T-helper 2 cell (primary cell): ENCODE measurements at places on chromosomes 6 and 20.

- no peak for DNase-seq
Measured at GRCh38 chr6:140059947-140060346, 685.5 kb upstream of the CITED2 start.

- no peak for DNase-seq
Measured at GRCh38 chr6:49519660-49520059, 19.9 kb downstream of the GLYATL3 start.

- DNase-seq, result no peak
Measured at GRCh38 chr20:15185913-15186312, 848.5 kb upstream of the FLRT3 start.

DNA sequence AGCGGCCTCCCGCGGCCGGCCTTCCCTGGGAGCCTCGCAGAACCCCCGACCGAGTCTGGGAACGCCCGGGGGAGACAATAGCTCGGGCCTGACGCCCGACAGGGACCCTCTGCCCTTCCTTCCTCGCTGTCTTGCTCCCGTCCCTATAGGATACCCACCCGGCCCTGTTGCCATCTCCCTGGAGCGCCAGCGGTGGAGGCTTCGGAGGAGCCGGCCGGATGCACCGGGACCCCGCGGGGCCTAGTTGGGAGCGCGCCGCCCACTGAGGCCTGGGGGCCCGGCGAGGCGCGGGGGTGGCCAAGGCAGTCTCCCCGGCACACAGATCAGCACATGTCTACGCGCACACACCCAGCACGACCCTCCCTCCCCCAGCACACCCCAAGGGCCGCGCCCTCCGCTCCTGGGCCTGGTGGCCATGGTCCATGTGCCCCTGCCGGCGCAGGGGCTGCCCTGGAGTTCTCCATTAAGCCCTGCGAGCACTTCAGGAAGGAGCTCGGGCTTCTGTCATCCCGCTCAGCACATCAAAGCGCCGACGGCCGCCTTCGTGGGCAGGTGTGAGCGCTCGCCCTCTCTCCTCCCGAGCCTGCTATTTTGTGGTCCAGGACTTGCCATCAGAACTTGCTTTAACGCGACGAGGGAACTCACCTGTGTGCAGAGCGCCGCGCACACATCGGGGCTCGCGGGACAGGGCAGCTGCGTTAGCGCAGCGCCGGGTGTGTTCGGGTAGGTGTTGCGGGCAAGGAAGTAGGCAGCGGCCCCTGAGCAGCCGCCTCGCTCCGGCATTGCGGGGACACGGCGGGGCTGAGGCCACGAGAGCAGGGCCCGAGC is 3.7 kb downstream of the FOXF2 start:
- no peak for DNase-seq

- DNase-seq, result no peak
Measured at GRCh38 chr6:14118091-14118439, 493 bp downstream of the CD83 start.

- no peak for DNase-seq
Measured at GRCh38 chr6:167470101-167470835, 145.4 kb downstream of the TTLL2 start.

- DNase-seq, result no peak
Measured at GRCh38 chr6:30618270-30618797, 694 bp downstream of the MRPS18B start.

DNA sequence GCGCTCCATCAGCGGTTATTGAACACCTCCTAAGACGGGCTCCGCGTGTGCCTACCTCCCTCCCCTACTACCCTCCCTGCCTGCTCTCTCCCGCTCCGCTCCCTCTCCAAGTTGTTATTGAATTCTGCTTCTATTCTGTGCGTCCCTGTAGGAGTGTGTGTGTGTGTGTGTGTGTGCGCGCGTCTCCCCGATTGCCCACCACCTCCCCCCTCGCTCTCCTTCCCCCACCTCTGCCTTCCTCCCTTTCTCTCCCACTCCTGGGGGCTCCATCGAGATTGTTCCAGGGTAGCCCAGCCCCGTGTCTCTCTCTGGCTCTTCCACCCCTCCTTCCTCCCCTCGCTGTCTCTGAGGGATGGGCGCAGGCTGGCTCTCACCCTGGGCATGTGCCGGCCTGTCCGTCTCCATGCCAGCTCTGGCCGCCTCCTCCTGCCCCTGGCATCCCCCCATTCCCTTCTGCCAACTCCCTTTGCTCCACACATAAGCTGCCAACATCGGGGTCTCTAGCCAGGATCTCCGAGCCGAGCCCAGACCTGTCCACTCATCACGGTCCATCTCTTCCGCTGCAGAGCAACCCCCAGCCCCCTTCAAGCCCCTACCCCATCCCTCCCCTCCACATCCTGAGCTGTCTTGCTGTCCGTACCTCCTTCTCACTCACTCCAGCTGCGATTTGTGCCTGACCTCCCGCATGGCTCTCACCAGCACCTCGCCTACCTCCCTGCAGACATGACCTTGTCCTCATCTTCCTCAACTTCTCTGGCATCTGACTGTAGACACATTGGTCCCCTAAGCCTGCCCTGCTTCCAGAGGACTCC is 68.5 kb downstream of the SRC start:
- DNase-seq, result no peak

DNA sequence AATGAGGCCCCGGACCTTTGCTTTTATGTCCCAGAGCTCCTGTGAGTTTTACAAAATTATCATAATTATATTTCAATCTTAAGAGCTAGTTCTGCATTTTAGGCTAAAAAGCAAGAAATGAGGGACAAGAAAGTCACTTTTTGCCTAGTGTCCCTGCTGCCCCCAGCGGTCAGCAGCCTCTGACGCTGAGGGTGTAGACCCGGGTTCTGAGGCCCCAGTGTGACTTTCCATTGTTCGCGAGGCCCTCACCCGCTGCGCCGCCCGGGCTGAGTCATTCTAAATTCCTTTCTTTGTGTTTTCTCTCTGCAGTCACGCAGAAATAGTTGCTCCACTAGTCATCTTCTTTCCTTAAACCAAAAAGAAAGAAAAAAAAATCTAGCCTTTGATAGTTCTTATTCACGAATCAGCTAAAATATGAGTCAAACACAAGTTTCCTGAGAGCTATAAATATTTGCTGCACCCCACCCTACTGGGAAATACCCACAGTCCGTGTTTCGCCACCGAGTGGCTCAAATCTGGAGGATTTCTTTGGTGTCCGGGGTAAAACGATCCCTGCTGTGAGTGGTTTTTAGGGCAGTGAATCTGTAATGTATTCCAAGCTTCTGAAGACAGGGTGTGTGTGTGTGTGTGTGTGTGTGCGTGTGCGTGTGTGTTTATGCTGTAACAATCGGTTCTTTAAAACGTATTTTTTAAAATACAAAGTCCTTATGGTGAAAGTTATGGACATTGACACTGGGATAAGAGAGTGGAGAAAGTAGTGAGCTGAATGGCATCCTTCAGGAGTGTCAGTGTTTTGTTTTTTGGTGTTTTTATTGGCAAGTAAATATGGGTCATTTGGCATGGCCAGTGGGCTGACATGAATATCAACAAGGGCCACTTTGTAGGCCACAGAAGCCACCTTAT is 59.7 kb upstream of the EEF1A1 start:
- peak; percentile 36 for DNase-seq

DNA sequence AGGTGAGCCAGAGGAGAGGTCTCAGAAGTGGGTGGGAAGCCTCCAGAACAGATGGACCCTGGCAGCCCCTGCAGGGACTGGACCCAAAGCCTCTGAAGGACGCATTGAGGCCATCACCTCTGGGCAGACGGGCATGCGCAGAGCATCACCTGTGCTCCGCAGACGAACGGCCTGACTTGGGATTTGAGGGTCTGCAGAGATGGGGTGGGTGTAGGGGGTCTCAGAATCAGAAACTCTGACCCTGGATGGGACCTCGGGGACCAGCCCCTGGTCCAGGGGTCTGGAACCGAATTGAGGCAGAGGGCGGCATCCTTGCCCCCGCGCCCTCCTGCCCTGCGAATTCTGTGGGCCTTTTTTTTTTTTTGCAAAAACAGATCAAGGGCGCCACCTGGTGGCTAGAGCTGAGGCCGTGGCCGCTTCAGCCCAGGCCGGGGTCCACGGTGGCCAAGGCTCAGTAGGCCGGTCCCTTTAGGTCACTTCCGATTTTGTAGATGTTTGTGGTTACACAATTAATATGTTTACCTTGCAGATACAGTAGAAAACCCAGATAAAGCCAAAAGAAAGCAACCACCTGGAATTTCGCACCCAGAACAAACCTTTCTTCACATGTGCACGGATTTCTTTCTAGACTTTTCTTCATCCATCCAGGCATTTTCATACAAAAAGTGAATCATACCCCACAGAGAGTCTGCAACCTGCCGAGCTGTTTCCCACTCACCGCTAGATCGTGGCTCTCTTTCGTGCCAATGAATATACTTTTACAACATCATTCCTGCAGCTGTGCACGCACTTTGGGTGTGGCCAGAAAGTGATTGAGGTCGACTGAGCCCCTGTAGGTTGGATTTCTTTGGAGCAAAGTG is 25.9 kb downstream of the ZBP1 start:
- peak; percentile 26 for DNase-seq

GRCh38 chr6:93566285-93566684 is 146.9 kb upstream of the EPHA7 start:
- no peak for DNase-seq
